Activated effector memory CD4-positive, alpha-beta T cell treated with Interleukin-2 at 50 U/mL for 16 hours (primary cell): ENCODE measurements at places on chromosomes 5 and 9.

GRCh38 chr5:64632251-64632650, 58.1 kb upstream of the SHISAL2B start:
- DNase-seq: no peak

DNA sequence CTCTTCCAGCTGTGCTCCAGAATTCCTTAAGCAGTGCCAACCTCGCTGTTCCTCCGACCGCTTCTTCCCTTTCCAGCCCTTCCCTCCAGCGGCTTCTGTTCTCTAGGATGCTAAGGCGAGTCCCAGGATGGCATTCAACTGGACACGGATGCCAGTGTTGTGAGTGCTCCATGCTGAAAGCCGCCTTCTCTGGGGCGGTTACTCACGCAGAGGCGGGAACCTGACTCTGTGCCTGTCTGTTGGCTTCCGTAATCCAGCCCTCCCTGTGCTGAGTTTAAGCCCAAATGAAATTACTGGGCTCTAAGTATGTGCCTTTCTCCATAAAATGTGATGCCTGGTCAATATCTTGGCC, 20.2 kb downstream of the COL5A1 start:
- no peak for DNase-seq

GRCh38 chr5:86760661-86761060, 142.9 kb downstream of the COX7C start:
- no peak for DNase-seq

GRCh38 chr5:166961028-166961427, 1330.4 kb upstream of the WWC1 start:
- DNase-seq: no peak

DNA sequence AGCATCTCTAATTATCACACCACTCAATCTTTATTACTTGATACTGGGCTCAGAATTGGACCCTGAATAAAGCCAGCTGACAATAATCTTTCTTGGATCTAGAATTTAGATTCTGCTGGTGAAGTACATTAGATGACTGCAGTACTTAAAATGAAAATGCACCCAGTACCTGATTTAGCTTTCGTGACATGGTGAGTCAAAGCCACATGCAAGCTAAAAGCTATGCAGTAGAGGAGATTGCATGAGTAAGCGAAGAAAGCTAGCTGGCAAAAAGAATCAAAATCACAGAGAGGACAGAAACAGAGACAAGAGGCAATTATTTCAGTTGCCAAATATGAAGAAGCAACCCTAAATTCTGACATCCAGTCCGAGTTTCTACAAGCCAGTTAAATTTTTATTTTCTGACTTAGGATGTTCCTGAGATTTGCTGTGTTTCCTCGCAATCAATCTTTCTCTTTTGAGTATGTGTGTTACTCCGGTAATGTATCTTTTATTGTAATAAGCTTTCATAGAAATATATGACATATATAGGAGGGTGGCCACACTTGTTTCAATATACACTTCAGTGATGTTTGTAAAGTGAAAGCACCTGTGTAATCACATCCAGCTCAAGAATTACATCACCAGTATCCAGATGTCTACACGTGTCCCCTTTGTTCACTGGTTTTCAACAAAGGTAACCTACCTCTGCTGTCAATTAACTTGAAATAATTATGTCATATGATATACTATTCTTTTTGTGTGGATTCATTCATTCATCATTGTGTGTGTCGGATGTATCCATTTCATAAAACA, 101.7 kb downstream of the CDH18 start:
- no peak for DNase-seq

DNA sequence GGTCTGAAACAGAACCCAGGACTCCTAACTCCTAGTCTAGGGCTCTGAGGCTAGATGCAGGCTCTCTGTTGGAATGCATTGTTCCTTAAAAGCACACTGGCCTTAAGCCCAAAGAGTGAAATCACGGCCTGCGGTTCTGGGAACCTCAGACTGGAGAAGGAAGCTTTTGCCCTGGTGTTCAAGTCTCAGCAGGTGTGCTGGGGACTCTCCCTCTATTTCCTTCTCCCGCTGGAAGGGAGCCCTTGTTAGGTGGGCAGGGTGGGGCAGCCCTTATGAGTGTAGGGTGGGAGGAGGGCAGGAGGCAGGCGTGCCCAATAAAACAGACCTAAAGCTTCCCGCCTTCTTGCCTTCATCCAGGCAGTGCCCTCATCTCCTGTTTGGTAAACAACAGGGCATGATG, 1.8 kb upstream of the PPARGC1B start:
- DNase-seq: no peak

- DNase-seq: no peak
These were observed 24.7 kb upstream of the CTNND2 start for GRCh38 chr5:11928909-11929308.

GRCh38 chr5:133698646-133699526, 86.5 kb upstream of the FSTL4 start:
- DNase-seq: no peak

DNA sequence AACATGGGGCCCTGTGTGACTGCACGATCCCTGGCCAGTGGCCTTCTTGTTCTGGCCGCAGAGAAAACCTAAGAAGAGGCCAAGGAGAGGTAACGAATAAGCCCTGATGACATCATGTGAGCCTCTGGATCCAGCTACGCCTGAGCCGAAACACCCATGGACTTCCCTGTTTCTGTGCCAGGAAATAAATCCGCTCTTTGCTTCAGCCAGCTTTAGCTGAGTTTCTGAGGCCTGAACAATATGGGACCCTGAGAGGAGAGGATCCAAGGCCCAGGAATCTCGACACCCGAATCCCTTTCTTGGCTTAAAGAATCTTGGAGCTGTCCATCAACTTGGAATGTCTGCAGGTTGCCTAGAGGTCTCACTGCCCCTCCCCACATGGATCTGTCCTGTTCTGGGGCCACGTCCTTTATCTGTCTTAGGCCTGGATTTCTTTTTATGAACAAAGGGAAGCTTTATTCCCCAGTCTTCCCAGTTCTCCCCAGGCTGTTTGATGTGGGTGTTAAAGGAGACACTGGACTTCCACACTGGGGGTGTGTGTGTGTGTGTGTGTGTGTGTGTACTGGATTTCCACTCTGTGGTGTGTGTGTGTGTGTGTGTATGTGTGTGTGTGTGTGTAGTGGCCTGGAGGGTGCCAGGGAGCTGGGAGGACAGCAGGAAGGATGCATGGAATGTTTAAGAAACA, 13.7 kb downstream of the IER5L start:
- no peak for DNase-seq

- no peak for DNase-seq
These were observed 63.5 kb downstream of the EFNA5 start for GRCh38 chr5:107607196-107607595.

- no peak for DNase-seq
These were observed 480.7 kb downstream of the DMAC1 start for GRCh38 chr9:7318920-7319319.

- no peak for DNase-seq
These were observed 6.7 kb downstream of the BRD3 start for GRCh38 chr9:134061019-134061687.

DNA sequence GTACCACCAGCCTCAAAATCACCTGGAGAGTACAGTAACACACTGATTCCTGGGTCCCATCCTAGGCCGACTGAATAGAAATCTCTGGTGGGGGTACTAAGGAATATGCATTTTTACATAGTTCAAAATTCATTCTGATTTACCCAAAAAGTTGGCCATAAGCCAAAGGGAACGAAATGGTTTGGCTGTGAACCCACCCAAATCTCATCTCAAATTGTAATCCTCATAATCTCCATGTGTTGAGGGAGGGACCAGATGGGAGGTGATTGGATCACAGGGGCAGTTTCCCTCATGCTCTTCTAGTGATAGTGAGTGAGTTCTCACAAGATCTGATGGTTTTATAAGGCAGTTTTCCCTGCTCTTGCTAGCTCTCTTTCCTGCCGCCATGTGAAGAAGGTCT, 31.1 kb downstream of the MEGF9 start:
- no peak for DNase-seq

- DNase-seq: no peak
These were observed 40.4 kb downstream of the LIX1 start for GRCh38 chr5:97102010-97102470.

DNA sequence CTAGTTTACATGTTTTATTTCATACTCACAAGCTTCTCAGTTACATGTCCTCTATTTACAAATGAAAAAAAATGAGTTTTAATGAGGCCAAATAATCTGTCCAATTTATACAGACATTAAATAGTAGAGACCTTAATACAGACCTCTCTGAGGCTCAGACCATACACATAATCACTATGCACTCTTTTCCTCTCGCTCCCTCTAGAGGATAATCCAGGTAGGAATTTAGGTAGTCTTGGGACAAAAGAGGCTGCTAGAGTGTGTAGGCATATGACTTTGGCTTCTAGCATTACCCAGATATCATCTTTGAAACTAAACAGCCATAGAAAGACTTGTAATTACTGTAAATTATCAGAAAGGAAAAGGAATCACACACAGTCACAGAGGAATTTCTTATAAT, 444.7 kb downstream of the HINT1 start:
- no peak for DNase-seq
